ENCODE measurements at places on chromosomes 7 and 10.

- no peak for DNase-seq
These were observed 229.1 kb upstream of the GRB10 start for GRCh38 chr7:51011710-51012350.

DNA sequence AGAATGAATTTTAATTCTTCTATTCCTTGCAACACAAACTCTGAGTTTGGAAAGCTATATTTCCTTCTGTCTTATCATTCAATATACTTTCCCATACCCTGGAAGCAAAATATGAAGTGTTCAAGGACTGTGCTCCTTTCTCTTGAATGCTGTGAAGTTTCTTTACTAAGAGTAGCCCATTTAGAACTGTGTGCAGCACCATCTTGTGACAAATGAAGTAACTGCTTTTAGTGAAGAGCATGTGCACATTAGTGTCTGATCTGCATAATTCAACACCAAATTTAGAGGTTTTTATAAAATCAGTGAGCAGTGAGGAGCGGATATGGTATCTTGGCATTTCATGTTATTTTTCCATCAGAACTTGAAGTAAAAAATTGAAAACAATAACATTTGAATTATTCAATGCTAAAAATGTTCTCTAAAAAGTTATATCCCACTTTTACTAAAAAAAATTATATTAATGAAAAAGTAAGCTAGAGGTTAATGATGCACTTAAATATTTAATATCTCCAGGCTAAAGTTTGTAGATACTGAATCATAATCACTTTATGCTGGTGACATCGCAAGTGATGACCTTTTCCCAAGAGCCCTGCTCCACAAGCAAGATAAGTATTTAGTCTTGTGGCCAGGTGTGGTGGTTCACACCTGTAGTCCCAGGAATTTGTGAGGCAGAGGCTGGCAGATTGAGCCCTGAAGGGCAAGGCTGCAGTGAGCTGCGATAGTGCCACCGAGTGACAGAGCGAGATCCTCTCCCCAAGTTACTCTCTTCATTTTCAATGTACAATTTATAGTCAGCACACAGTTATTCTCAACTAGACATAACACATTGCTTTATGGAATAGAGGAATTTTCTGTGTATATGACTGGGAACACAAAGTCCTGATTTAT lies 108.8 kb upstream of the PCLO start:
- no peak for DNase-seq

- no peak for DNase-seq
These were observed 24.2 kb upstream of the TMEM72 start for GRCh38 chr10:44886966-44887365.

DNA sequence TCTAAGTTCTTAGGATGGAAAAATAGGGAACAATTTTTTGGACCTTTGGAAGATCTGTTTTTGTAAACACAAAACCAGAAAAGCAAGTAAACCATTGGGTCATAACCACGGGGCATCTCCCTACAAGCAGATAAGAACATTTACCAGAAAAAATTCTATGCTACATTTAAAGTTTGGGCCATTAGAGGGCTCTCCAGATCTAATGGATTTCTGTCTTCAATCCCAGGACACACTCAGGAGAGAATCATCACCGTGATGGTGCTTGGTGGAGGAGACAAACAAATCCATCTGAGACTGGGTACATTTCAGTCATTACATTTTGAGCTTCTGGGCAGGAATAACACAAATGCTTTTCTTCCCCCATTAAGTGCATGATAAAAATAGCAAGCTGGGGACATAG lies 178.4 kb upstream of the TARP start:
- DNase-seq, result no peak

DNA sequence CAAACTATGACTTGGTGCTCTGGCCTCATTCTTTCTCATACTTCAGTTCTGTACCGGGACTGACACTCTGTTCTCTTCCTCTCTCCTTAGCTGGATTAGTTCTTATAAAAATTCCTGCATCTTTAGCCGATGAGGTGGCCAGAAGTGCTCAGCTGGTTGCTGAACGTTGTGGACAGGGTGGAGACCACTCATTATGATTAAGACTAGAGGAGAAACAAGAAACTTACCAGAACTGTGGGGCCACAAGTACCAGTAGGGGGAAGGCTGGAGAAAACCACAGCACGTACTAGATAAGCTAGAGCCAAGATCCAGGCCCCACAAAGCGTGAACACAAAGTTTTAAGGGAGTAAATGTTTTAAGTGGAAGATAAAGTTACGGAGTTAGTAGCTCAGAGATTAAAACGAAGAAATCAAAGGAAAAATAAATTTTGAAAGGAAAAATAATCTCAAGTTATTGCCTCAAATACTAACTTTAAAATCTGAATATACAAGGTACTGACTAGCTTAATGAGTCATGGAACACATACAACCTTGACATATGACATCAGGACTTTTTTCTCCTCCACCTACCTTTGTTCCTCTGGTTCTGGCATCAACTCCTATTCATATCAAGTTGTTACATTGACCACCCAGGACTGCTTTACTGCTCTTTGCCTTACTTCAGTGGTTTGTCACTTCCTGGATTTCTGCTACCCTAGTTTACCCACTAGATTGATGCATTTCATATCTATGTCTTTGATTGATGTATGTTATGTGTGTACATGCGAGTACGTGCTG lies 469.0 kb downstream of the TFEC start:
- no peak for DNase-seq

GRCh38 chr7:77788327-77788902 lies 9.8 kb downstream of the TMEM60 start:
- no peak for DNase-seq

DNA sequence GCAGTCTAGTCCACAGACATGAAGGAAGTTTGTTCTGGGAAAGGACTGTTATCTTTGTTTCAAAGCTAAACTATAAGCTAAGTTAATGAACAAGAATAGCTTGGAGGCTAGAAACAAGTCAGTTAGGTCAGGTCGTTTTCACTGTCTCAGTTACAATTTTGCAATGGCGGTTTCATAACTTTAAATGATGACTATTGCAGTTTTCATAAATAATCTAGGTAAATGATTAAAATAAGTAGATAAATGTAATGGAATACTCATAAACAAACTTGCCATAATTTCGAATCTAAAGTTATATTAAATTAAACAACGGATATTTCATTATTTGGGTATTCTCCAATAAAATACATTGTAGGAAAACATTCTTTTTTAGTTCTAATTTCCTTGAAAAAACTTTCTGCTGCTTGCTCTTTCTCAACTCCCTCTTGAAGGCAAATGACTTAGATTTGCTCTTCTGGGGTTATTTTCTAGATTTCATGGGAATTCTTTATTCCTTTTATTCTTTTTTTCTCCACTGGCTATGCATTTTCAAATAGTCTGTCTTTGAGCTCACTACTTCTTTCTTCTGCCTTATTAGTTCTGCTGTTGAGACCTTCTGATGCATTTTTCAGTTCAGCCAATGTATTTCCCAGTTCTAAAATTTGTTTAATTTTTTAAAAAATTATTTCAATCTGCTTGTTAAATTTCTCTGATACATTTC lies 103.8 kb upstream of the APBB1IP start:
- no peak for DNase-seq

DNA sequence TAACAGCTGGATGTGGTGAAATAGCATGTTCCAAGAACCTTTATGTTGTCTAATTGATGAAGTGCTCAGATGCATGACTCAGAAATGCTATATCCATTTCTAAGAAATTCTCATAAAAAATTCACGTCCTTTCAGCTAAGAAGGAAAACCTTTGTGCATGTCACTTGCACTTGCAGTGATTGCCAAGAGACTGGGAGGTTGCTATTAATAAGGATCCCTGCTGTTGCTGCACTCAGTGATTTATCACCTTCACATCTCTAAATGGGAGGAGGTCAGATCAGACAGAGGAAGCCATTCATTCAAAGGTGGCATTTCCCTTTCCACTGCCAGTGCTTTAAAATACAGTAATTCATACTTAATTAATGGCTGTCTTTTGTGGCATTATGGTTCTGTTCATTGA lies 89.5 kb downstream of the THSD7A start:
- DNase-seq, result no peak

DNA sequence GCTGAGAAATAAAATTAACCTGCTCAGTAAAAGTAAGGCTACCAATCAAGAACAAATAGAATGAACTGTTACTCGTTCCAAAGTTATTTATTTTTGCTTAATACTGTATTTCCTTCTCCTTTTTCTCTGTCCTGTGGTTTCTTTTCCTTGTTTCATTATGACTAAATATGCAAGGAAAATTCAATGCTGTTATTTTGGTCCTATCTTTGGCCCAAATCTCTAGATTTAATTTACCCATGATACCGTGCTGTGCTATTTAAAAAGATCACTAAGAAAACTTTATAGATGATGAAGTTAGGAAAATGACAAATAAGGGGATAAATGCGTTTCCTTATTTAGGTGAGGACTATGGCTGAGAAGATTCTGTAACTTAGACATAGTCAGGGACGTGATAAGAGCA lies 45.3 kb upstream of the FAM133B start:
- no peak for DNase-seq

- no peak for DNase-seq
These were observed 134.4 kb downstream of the ARHGAP21 start for GRCh38 chr10:24589265-24589664.

DNA sequence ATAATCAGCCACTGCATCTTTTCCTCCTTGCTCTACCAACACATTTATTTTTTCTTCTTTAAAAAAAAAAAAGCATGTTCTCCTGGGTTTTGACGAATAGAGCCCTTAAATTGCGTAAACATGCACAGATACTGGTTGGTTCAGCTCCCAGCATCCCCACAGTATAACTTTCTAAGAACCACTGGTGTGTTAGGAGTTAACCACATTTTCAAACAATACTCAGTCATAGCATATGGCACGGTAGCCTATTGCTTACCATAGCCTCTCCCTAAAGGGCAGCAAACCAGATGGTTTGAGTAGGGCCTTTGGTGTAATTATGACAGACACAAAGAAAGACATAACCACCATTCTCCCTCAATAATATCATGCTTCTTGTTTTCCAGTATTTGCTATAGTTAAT lies 145.0 kb downstream of the LRRC4 start:
- no peak for DNase-seq

DNA sequence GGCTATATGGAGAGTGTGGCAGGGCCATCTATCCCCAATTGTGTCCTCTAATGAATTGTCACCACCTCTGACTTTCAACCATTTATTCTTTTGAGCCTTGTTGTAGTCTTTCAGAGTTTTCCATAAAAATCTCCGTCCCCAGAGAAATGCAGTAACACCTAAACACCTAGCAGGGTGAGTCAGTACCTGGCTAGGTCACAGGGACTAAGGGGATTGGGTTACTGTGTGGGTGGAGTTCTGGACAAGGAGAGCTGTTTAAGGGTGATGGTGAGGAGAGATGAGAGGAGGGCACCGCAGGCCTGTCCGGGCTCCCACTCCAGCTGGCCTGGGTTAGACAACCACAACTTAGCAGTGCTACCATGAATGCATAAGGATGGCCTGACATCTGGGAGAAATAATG lies 186.2 kb upstream of the LYZL1 start:
- DNase-seq, result no peak

DNA sequence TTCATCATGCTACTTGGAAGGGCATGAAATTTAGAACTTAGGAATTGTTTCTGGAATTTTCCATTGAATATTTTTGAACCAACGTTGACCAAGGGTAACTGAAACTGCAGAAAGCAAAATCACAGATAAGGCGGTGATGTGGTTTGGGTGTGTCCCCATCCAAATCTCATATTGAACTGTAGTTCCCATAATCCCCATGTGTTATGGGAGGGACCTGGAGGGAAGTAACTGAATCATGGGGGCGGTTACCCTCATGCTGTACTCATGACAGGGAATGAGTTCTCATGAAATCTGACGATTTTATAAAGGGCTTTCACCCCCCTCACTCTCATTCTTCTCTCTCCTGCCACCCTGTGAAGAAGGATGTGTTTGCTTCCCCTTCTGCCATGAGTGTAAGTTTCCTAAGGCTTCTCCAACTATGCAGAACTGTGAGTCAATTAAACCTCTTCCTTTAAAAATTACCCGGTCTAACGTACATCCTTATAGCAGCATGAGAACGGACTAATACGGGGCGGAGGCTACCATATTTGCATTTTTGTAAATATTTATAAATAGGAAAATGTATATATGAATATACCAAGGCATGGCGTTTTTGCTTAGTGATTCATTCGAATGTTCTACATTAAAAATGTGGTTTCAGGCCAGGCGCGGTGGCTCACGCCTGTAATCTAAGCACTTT lies 12.4 kb downstream of the NMT2 start:
- DNase-seq, result no peak

DNA sequence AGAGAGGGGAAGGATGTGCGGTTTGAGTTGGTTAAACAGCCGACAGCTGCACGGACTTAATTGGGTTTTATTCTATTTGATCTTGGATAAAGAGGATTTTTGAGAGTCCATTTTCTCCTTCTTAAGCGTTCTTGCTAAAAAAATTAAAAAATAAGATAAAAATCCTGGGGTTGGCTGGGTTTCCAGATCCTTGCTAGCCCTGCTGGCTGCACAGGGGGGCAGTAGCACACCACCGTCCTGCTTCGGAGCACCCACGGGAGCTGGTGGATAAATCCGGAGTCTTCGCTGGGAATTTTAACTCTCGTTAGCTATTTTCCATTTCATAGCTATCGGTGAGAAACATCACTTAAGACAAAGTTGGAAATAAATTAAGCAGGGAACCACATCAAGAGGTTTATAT lies 792.0 kb downstream of the TYW1 start:
- no peak for DNase-seq

DNA sequence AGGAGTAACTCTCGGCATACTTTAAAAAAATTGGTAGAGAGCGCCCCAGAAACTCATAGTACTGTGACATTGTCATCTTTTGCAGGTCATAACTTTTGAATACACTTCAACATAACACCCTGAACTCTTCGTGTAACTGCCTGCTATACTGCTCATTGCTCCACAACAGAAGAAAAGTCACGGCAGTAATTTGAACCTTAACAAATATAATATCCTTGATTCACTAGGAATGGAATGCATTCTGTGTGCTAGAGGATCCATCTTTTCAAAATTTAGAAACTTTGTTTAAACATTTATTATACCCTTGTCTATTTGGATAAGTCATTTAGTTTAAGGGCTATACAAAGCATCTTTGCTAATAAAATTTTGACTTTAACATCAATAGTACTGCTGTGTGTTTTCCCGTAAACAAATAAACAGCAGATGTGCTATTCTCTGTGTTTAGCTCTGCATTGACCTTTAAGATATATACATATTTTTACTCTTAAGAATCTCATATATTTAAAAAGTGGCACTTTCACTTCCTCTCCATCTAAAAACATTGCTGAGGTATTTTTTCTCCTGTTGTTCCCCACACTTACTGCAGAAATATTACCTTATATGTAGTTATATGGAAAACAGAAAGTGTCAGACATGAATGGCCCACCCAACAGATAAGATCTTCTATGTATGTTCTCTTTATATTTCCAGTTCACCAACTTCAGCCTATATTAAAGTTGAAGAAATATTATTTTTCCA lies 217.6 kb upstream of the TMEM229A start:
- no peak for DNase-seq

- no peak for DNase-seq
These were observed 12.9 kb downstream of the C10orf67 start for GRCh38 chr10:23331567-23332301.

DNA sequence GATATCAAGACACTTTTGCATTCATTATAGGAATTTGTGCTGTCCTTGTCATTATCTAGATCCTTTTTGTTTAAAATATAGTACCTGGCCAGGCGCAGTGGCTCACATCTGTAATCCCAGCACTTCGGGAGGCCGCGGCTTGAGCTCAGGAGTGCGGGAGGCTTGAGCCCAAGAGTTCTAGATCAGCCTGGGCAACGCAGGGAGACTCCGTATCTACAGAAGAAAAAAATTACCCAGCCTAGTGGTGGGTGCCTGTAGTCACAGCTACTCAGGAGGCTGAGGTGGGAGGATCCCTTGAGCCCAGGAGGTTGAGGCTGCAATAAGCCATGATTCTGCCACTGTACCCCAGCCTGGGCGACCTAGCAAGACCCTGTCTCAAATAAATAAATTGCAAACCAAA lies 621 bp upstream of the MORN4 start:
- no peak for DNase-seq

Measured in stimulated activated CD4-positive, alpha-beta T cell treated with anti-CD3 and anti-CD28 coated beads, Interleukin-2, amount 100 ng/mL, for 4 hours (primary cell).